ENCODE measurements at places on chromosomes 13 and 19.

- peak; percentile 63 for DNase-seq
Measured at GRCh38 chr19:1131718-1132551, 28.1 kb downstream of the GPX4 start.

- no peak for DNase-seq
Measured at GRCh38 chr13:109160887-109161669, 531.7 kb downstream of the MYO16 start.

- DNase-seq, result no peak
Measured at GRCh38 chr19:18634612-18635297, 2.1 kb upstream of the KLHL26 start.

DNA sequence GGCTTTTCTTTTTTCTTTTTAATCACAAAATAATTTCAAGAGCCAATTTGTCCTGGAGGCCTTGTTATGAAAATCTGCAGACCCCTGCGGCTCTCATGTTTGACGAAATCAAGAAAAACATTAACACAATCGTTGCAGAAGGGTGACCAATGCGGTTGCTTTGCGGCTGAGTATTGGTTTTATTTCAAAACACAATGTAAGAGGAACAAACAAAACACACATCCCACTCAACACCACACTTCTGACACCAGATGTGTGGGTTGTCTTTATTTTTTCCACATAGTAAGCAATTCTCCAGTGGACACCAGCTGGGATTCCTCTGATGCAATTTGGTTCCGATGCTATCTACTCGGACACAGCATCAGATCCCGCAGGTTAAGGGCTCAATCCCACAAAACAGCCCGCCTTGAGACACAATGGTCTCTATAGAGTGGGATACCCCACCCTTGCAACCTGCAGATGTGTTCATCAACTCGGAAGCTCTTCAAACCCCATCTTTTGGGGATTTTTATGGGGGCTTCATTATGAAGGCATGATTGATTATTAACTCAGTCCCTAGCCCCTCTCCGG lies 21.9 kb upstream of the CCDC124 start:
- no peak for DNase-seq

- DNase-seq, result no peak
Measured at GRCh38 chr19:50703915-50704796, 15.4 kb downstream of the SHANK1 start.

GRCh38 chr13:99388334-99388923 lies 81.2 kb upstream of the GPR183 start:
- no peak for DNase-seq

DNA sequence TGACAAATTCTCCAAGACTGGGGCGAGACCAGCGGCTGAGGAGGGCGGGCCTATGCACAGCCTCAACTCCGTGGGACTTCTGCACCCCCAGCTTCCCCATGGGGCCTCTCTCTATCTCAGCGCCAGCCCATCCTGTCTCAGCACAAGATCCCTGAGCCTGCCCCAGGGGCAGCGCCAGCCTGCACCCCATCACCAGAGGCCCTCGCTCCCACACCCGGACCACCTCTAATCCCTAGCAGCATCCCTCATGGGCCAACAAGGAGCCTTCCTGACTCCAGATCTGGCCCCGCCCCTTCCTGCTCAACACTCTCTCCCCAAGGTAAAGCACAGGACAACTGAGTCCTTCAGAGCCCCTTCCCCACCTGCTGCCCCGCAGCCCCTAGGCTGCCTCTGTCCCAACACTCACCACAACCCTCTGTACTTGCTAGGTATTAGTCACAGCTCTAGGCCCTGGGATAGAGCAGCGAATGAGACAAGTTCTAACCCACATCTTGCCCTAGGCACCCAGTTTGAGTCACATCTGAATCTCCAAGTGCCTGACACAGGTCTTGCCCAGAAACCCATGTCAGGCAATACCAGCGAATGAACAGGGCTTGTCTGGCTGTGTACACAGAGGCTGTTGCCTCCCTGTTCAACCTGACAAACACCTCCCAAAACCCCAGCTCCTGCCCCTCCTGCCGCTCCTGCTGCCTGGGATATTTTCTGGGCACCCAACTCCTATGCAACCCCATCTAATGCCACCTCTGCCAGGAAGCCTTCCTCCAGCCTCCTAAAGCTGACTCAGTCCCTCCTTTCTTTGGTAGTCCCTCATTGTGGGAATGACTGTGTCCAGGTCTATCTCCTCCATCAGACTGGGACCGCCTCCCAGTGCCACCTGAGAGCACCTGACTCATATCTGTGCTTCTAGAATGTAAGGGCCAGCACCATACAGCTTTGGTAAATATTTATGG lies 18.6 kb downstream of the GRIK5 start:
- no peak for DNase-seq

All from stimulated activated CD8-positive, alpha-beta memory T cell treated with anti-CD3 and anti-CD28 coated beads, Interleukin-15, amount 100 ng/mL, for 1 hour (primary cell).